Adrenal gland (tissue), 19 donors: ENCODE measurements at places on chromosomes 13 and 19. TPM values are rescaled to one million over a fixed set of nuclear protein-coding genes. Genes with fewer than 3 reads are reported as not detected.

KLK12 gene
- polyA plus RNA-seq: 0.17 TPM

ICAM4 gene
- polyA plus RNA-seq: 0.34 TPM

VAV1 gene
- polyA plus RNA-seq: 13.7 TPM

ZNF154 gene
- 5.1 TPM for polyA plus RNA-seq

PSG11 gene
- not detected for polyA plus RNA-seq

CGB7 gene
- 0.13 TPM for polyA plus RNA-seq

NLRP7 gene
- polyA plus RNA-seq: 0.05 TPM

DLEU7 gene
- 0.27 TPM for polyA plus RNA-seq

TUBB4A gene
- polyA plus RNA-seq: 63.1 TPM

ANGPTL4 gene
- 46.8 TPM for polyA plus RNA-seq

PCDH20 gene
- 0.24 TPM for polyA plus RNA-seq

NKPD1 gene
- not detected for polyA plus RNA-seq

APOC4 gene
- polyA plus RNA-seq: 0.67 TPM

ELAVL3 gene
- polyA plus RNA-seq: 1.5 TPM

ZNF221 gene
- 3.1 TPM for polyA plus RNA-seq

DNA sequence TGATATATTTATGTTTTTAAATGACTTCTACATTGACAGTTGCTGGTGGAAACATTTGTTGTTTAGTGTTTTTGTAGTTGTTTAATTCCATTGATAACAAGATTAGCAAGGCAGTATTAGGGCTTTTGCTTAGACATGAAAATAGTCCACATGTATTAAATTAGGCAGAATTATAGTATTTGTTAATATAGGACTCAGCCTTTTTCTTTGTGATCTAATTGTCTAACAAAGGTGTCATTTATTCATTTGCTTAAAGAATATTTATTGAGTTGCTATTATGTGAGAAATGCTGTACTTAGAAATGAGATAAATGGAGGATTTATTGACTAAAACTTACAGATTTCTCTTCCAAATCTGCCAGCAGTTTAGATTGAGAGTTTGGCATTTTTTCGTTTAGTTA is 41.7 kb upstream of the KCTD4 start:
- no peak for DNase-seq

GRCh38 chr19:15675560-15675959 is 2.7 kb downstream of the CYP4F12 start:
- no peak for DNase-seq

DNA sequence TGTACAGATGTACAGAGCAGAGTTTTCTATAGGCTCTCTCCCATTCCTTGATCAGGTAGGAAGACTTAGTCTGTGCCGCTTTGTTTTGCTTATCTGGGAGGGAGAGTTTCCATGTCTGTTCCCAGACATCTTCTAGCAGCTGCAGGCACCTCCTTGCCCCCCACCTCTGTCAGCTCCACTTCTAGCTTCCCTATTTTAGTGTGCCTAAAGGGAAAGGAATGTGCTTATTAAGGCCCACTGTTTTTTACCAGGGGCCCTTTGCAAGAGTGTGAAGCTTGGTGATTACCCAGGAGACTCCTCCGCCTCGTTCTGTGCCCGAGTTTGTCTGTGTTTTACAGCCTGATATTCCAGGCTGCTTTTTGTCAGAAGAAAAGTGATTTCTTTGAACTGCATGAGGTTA is 1984.4 kb downstream of the OLFM4 start:
- no peak for DNase-seq

- DNase-seq: no peak
Observed at GRCh38 chr13:114264886-114265611, 16.4 kb upstream of the UPF3A start.

GRCh38 chr13:28373810-28374209 is 121.1 kb downstream of the FLT1 start:
- no peak for DNase-seq

GRCh38 chr19:37909661-37910199 is 2.7 kb downstream of the SIPA1L3 start:
- DNase-seq: no peak

DNA sequence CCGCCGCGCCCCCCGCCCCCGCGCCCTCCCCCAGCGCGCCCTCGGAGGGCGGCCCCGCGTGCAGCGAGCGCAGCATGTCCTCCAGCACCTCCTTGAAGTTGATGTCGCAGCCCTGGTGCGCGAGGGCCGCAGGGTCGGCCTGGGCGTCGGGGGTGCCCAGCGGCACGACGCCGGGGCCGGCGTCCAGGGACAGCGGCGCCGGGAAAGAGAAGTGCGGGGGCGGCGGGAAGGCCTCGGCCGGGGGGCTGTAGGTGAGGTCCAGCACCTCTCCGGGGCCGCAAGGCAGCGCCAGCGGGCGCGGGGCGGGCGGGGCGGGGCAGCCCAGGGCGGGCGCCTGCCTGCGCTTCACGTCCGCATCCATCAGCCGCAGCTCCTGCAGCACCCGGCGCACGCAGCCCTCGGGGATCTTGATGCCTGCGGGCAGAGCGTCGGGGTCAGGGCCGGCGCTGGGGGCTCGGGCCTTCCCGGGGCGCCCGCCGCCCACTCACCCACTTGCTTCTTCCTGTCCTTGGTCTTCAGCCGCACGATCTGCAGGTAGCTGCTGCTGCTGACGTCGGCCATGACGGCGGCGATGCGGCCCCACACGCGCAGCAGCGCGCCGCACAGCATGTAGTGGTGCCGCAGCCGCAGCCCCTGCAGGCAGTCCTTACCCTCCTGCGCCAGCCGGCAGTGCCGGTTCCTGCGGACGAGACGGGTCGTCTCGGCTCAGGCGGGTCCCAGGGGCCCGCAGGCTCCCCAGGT is 4.7 kb downstream of the GPX4 start:
- no peak for DNase-seq

GRCh38 chr13:50410921-50411746 is 395.9 kb downstream of the KCNRG start:
- DNase-seq: peak; percentile 71

DNA sequence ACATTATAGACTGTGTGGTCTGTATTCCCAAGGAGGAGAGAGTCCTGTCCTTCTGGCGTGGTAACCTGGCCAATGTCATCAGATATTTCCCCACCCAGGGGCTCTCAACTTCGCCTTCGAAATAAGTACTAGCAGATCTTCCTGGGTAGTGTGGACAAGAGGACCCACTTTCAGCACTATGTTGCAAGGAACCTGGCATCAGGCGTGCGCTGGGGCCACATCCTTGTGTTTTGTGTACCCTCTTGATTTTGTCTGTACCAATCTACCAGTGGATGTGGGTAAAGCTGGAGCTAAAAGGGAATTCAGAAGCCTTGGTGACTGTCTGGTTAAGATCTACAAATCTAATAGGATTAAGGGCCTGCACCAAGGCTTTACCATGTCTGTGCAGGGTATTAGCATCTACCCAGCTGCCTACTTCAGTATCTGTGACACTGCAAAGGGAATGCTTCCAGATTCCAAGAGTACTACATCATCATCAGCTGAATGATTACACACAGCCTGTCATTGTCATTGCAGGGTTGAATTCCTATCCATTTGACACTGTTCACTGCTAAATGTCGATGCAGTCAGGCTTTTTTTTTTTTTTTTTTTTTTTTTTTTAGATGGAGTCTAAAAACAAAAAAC is 148.0 kb downstream of the PRR20E start:
- DNase-seq: no peak

- no peak for DNase-seq
Observed at GRCh38 chr13:113964251-113964995, 9.5 kb downstream of the C13orf46 start.

- peak; percentile 77 for DNase-seq
Observed at GRCh38 chr13:98171900-98172589, 5.0 kb downstream of the RNF113B start.

GRCh38 chr19:13960863-13961784 is 8.8 kb downstream of the DCAF15 start:
- DNase-seq: no peak

DNA sequence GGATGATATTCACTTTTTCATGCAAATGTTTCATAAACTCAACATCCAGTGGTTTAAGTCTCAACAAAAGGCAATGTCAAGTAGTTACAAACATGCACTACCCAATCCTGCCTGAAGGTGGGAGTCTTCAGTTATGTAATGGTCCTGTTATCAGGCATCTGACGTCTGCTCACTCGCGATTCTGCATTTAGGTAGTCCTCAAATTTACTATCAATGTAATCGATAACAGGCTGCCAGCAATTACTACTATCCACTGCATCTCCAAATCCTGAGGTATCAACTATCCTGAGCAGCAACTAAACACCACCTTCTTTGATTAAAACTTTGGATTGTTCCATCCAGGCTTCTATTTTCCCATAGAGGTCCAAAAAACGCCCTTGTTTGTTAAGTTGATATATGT is 51.2 kb downstream of the NLRP12 start:
- DNase-seq: peak; percentile 71

DNA sequence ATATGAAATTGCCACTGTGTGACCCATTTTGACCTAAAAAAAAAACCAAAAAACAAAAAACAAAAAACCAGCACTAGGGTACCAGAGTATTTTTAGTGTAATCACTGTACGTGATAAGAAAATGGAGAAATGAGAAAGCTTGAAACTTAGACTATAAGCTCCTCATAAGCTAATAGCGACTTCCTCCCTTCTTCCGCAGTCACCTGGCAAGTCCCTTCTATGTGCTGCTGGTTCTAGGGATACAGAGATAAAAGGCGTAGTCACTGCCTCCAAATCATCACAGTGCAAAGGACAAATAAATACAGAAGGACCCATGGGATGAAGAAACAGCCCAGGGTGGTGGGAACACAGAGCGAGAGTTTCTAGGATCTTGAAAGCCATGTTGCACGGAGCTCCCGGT is 190.3 kb downstream of the TM9SF2 start:
- no peak for DNase-seq

- no peak for DNase-seq
Observed at GRCh38 chr13:46571909-46572595, 19.1 kb downstream of the LRCH1 start.

GRCh38 chr13:94433055-94433961 is 46.2 kb downstream of the DCT start:
- DNase-seq: no peak

GRCh38 chr19:54850930-54851329 is 687 bp downstream of the KIR3DL2 start:
- DNase-seq: no peak

- DNase-seq: peak; percentile 29
Observed at GRCh38 chr19:48102870-48103751, 7.5 kb downstream of the PLA2G4C start.

DNA sequence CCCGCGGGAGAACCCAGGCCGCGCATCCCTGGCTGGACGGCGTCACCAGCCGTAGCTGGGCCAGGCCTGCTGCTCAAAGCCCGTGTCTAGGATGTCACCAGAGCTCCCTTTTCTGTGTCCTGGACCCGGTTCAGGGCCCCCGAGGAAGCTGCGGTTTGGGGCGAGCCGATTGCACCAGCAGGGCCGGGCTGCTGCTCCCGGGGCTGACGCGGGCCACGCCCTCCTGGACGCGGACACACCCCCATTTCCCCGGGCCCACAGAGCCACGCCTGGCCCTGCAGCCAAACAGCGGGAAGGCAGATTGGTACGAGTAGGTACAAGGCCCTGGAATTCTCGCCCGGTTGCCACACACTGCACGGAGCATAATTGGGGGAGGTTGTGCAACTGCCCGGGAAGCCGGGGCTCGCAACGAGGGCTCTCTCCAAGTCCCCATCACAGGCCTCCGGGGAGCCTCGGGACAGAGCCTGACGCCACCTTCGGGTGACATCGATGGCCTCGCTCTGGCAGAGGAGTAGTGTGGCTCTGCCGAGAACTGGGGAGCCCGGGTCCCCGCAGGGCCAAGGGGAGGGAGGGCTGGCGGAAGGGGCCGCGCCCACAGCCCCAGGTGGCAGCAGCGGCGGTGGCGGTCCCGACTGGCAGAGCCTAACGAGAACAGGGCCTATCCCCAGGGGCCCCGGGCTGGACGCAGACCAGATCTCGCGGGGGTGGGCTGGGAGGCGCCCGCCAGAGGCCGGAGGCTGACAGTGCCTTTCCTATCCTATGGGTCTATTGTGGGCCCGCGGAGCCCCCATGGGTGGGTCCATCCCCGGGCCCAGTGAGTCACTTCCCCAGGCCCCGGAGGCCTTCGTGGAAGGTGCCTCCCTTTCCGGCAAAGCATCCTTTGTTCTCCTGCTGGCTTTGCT is 23.5 kb downstream of the KCTD15 start:
- DNase-seq: peak; percentile 78

DNA sequence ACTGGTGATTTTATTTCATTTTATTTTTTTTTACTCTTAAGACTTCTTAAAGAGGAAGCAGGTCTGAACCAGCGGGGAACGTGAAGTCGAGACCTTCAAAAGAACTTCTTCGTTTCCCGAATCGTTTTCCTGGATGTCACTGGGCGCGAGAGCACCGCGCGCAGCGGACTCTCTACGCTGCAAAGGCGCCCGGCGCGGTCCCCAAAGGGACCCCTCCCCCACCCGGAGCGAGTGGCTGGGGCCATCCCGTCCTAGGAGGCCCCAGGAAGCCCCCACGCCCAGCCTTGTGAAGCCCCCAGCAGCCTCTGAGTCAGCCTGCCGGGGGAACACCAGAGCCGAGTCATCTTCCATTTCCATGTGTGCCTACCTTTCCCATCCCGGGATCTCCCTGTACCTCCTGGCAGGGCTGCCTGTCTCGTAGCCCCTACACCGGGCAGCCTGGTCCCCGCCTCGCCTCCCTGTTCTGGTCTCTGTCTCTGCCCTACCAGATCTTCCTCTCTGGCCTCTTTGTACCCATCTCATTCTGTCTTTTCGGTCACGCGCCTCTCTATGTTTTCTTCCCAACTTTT is 608 bp downstream of the CD70 start:
- DNase-seq: no peak

DNA sequence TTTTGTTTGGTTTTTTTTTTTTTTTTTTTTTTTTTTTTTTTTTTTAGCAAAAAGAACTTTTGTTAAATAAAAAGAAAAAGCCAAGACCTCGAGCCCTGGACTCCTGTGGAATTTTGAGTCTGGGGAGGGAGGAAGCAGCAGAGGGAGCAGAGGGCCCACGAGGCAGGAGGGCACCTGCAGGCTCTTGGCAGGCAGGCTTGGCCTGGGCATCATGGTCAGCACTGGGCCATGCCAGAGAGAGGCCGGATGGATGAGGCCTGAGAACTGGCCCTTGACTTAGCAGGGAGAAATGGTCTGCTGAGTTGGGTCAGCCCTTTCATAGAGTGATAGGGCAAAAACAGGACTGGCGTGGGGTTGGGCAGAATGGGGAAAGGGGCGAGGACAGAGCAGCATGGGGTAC is 100.4 kb downstream of the GPR12 start:
- no peak for DNase-seq

DNA sequence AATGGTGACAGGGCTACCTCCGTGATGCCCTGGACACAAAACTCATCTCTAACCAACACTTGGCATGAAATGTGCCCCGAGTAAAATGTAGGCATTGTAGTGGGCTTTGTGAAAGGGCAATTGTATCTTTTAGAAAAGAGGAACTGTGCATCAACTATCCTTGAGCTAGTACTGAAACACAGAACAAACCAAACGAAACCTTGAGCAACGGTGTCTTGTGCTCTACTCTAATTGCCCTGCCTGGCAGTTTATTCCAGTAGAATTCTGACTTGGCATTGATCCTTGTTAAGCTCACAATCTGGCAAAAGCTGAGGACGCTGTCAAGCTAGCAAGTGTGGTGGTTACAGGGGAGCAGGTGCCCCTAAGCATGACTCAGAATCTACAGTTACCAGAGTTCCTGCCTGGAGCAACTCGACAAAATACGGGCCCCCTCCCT is 707.1 kb upstream of the SPRY2 start:
- DNase-seq: no peak
